Prostate gland (tissue), 2 donors: ENCODE measurements at places on chromosomes 5 and 9. TPM values are rescaled to one million over a fixed set of nuclear protein-coding genes. Genes with fewer than 3 reads are reported as not detected.

- H3K4me1 ChIP-seq = peaks cover 31% of the 10 kb centered on the region
- H3K27ac ChIP-seq = peak overlapping the region; percentile 89
- DNase-seq = peak; percentile 68
- no peaks in the 10 kb centered on the region for H3K27me3 ChIP-seq
Observed at GRCh38 chr5:132386644-132387286, 17.3 kb downstream of the SLC22A5 start.

The AQP7 gene
- 6.4 TPM for total RNA-seq

The PDGFRB gene
- total RNA-seq = 161 TPM

The EMB gene
- total RNA-seq = 22.4 TPM

DNA sequence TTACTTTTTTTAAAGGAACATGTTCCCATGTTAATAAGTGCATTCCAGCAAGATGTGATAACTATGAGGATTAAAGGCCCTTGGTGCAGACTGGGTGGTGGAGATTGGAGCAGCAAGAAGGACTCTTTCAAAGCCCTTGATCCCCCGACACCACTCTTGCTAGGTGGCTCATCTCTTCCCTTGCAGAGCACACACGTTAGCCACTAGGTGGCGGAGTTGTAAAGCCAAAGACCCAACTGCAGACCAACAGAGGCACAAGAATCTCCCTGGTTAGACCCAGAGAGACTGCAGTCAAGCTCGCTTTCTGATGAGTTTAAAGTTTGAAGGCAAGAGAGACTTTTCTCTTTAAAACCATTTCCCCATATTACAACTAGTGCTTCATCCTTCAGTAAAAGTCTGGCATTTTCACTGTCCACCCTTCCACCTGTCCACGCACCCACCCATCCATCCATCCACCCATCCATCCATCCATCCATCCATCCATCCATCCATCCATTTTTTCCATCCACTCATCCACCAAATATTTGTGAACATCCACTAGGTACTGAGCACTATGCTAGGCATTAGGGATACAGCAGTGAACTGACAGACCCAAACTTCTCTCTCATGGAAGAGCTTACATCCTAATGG, 226.9 kb downstream of the MSX2 start:
- H3K36me3 ChIP-seq = no peaks in the 10 kb centered on the region
- no peak overlapping the region for H3K27ac ChIP-seq
- H3K27me3 ChIP-seq = no peaks in the 10 kb centered on the region

GRCh38 chr5:10441992-10442435, 335 bp downstream of the ROPN1L start:
- no peak for DNase-seq
- H3K4me1 ChIP-seq = no peaks in the 10 kb centered on the region
- no peaks in the 10 kb centered on the region for H3K27me3 ChIP-seq
- H3K36me3 ChIP-seq = no peaks in the 10 kb centered on the region
- H3K27ac ChIP-seq = peak overlapping the region; percentile 61
- peak overlapping the region; percentile 54 for H3K4me3 ChIP-seq

DNA sequence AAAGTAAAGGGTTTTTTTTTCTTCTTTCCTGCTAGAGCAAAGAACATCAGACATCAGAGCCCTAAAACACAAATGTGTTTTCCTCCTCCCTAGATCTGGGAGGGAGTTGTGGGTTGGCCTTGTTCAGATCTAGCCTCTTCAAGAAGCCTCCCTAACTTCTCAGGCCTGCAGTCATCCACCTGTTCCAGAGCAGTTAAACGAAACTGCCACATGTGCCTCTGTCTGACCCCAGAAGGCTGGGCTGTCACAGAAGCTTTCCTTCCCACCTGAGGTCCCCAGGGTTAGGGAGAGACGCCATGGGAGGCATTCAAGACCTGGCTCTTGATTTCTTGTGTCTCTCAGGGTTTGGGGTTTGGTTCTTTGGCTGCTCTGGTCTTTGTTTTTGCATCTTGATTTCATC, 87.0 kb downstream of the DAB2IP start:
- H3K27ac ChIP-seq = peak overlapping the region; percentile 75
- H3K27me3 ChIP-seq = no peaks in the 10 kb centered on the region
- no peaks in the 10 kb centered on the region for H3K36me3 ChIP-seq
- peaks cover 42% of the 10 kb centered on the region for H3K4me1 ChIP-seq

The SLC45A2 gene
- not detected for total RNA-seq

DNA sequence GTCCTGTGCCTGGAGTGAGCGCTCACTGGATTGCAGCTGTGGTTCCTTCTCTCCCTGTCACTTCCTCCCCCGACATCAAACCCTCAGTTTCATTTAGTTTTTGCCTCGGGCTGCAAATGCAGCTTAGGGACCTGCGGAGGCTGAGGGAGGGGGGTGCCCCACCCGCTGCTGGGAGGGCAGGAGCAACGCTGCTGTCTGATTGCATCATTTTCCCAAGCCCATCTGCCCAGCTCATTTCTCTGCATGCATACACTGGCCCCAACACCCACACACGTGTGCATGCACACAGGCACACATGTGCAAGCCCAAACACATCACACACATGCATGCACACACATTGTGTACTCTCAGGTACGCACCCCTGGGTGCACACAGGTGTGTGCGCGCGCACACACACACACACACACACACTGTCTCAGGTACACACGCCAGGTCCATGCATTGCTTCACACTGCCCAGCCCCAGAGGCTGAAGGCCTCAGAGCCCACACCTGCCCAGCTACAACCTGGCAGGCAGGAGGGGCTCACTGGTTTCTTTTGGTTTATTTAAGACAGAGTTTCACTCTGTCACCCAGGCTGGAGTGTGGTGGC, 3.4 kb downstream of the ASS1 start:
- H3K27ac ChIP-seq = no peak overlapping the region
- no peaks in the 10 kb centered on the region for H3K4me1 ChIP-seq
- no peaks in the 10 kb centered on the region for H3K27me3 ChIP-seq
- H3K4me3 ChIP-seq = no peak overlapping the region

DNA sequence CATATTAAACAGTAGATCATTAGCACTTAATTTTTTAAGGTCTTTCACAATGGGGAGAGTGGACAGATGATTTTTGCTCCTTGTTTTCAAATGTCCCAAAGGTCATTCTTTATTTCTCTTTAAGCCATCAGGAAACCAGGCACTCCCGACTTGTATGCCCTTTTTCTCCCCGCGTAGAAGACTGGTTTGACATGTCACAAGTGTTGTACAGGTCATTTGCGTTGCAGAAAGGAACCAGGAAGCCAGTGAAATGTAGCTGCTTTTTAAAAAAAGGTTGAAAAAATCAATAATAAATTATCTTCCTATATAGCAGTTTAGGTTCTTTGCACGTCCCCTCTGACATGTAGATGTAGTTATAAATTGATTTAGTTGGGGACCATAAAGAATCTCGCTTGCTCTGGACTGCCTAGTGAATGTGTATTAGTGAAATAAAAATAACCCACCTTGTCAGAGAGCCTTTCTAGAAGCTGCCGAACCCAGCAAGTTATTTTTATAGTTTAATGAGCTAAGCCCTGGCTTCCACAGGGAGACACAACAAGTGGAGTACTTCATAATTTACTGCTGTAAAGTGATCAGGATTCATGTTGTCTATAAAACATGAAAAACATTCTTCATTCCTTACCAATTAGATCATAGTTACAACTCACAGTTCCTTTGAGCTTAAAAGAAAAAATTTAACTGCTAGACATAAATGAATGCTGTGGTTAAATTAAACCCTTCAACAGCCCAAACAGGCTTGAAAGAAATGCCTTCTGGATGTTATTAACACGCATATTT, 404.6 kb downstream of the CSNK1G3 start:
- H3K27ac ChIP-seq = no peak overlapping the region
- DNase-seq = peak; percentile 8
- no peak overlapping the region for H3K4me3 ChIP-seq
- H3K4me1 ChIP-seq = peaks cover 2% of the 10 kb centered on the region

The SLC23A1 gene
- total RNA-seq = 11.5 TPM

The SPINK13 gene
- not detected for total RNA-seq

DNA sequence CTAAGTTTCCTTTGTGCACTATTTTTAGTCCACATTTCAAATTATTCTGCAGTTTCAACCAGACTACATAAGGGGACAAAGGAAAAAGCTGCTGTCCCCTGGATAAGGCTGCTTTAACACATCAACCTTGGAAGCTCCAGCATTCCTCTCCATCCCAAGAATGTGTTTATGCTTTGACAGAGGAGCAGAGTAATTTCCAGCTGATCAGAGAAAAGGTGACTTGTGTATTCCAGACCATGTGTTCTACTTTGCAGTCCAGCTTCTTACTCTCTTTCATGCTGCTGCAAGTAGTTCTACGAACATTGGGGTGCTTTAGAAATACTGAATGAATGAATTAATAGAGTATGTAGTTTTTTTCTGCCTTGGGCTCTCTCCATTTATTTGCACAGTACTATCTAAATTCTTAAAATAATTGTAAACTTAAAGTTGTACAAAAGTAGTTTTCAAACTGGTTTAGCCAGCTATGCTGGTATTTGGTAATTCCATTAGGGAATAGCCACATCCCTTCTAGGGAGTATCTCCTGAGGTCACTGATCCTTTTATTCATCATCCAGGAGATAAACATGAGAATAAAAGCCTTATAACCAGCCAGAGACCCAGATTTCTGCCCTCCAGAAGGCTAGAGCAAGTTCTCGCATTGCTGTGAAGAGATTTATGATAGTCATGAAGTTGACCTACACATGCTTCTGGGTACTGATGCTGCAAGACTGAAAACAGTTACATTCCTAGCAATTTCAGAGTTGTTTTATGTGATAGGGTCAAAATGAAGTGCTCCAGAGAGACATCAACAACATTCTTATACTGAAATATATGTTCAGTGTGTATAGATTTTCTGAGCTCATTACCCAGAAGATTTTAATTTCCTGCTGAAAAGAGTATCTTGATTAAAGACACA, 215.2 kb downstream of the COMMD10 start:
- H3K36me3 ChIP-seq = no peaks in the 10 kb centered on the region
- DNase-seq = no peak
- no peak overlapping the region for H3K27ac ChIP-seq
- H3K4me3 ChIP-seq = no peak overlapping the region

DNA sequence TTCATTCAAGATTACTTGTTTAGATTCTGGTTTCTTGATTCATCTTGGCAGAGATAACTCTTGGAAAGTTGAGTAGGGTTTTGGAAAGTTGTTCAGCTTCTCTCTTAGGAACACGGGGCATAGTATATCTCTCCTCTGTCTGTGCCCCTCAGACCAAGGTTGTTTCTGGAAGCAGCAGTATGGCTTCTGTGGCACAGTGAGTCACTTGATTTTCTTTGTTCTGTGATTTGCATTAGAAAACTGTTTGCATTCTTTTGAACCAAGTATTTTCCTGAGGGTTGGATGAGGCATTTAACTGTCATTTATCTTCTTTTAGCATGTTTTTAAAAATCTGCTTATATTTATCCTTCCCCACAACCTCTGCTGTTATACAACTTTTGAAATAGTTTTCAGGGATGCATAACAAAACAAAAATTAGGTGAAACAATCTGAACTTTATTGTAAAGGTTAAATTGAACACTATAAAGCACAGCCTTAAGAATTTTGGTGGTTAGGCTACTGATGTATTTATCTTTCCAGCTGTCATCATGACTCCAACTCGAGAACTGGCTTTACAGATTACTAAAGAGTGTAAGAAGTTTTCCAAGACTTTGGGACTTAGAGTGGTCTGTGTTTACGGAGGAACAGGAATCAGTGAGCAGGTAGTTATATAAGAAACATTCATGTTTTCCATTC, 26.5 kb downstream of the DDX46 start:
- H3K27ac ChIP-seq = no peak overlapping the region
- H3K4me3 ChIP-seq = no peak overlapping the region
- no peaks in the 10 kb centered on the region for H3K27me3 ChIP-seq

DNA sequence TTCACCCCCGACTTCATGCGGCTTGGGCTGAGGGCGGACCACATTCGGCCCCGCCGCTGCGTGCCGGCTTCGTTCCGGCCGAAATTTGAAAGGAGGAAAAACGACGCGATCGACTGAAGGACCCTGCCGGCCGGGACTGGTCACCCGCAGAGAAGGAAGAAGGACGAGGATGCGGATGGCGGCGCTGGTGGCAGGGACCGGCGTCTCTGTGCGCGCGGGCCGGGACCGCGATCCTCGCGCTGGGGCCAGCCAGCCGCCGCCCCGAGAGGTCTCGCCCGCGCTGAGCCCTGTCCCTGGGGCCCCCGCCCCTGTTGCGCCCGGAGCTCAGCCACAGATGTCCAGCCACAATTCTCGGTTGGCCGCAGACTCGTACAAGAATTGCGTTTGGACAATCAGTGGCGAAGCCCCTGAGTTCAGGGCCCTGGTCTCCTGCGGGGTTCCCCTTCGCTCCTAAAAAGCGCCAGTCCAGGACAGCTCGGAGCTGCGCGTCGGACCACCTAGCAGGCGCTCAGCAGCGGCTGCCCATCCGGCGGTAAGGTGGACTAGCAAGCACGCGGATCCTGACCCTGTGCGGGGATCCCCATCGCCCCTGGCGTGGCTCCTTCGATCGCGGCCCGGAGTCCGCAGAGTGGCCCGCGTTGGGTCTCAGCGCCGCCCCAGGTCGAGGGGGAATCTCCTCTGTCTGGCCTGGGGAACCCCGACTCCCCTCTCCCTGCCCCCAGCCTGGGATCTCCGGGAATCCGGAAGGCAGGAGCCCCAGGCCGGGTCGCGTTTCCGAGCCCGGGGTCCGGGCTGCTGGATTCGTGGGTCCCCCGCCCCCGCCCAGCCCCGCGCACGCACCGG, 21.3 kb downstream of the URM1 start:
- H3K4me1 ChIP-seq = no peaks in the 10 kb centered on the region
- H3K36me3 ChIP-seq = peaks cover 4% of the 10 kb centered on the region
- H3K27me3 ChIP-seq = no peaks in the 10 kb centered on the region
- H3K4me3 ChIP-seq = no peak overlapping the region
- H3K27ac ChIP-seq = no peak overlapping the region

DNA sequence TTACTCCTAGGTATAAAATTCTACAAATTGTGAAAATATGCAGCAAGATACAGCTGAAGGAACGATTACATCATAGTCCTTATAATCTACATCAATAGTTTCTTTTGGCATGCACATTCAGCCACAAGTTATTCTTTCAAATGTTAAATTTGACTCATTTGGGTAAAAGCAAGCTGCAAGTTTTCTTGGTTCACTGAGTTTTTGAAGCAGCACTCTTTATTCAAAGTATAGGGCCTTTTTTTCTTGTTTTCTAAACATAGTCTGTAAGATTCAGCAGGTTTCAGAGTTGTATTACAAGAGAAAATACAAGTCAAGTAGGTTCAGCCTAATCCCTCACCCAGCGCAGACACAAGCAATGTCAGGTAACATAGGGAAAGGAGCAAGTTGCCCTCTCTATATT, 981.5 kb downstream of the PTPRD start:
- H3K27me3 ChIP-seq = no peaks in the 10 kb centered on the region
- no peaks in the 10 kb centered on the region for H3K4me1 ChIP-seq
- DNase-seq = no peak
- H3K36me3 ChIP-seq = no peaks in the 10 kb centered on the region

The PCDHGA5 gene
- 4.1 TPM for total RNA-seq

DNA sequence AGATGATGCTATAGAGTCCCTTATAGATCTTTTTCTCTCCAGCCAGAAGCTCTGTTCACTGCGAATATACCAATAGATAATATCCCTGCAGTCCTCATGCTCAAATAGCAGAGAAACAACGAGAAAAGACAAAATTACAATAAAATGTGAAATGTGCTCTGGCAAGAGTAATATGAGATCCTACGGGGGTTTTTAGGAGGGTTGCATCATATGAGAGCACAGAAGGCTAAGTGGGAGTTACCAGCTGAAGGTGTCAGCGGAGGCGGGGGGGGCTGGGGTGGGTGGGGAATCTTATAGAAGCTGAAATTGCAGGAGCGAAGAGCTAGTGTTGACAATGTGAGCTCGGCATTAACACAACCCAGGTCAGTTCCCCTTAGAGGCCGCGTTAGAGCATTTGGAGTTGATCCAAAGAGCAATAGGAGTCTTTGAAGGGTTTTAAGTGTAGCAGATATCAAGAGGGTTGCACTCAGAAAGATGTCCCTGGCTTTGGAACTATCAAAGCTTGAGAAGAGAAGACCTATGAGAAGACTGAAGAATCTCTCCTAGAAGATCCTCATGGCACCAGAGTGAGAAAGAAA, 109.7 kb downstream of the BASP1 start:
- no peaks in the 10 kb centered on the region for H3K36me3 ChIP-seq
- H3K27me3 ChIP-seq = no peaks in the 10 kb centered on the region
- no peak for DNase-seq
